Stimulated activated CD8-positive, alpha-beta memory T cell treated with anti-CD3 and anti-CD28 coated beads, Interleukin-4, amount 100 ng/mL, for 24 hours (primary cell): ENCODE measurements at places on chromosomes 1 and 21.
A peak's percentile ranks its signal among the peaks of the same experiment; 100 is the strongest.

- no peak for DNase-seq
Observed at GRCh38 chr1:208541225-208541855, 297.2 kb upstream of the PLXNA2 start.

GRCh38 chr1:117561071-117561470 is 44.8 kb upstream of the TENT5C start:
- DNase-seq = no peak

DNA sequence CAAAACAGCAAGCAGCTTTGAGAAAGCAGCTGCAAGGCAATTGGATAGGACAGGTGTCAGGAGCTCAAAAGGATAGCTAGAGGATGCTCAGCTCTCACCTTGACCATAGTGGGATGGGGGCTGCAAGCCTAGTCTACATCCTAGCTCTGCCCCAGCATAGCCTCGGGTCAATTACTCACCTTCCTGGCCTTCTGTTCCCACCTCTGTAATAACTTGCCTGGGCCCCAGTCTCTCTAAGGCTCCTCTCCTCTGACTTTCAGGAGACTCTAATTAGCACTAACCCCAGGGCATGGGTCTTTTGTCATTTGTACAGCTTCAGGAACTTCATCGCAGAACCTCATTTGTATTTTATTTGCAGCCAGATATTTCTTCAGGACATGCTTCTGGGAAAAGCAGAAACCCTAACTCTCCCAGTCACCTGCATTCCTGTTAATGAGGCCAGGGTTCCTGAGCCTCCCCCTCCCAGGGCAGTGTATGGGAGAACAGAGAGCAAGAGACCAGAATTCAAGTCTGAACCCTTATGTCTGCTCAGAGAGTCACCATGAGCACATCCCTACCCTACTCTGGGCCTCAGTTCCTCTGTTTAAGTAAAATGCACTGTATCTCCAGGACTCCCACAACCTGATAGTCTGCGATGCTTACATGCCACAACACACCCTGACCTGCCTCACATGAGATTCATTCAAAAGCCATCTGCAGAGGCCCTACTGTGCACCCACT is 108.1 kb downstream of the MATN1 start:
- DNase-seq = no peak

GRCh38 chr1:84048820-84049219 is 49.9 kb upstream of the TTLL7 start:
- DNase-seq = no peak

- DNase-seq = no peak
Observed at GRCh38 chr1:40575336-40575735, 43.9 kb downstream of the ZNF684 start.

DNA sequence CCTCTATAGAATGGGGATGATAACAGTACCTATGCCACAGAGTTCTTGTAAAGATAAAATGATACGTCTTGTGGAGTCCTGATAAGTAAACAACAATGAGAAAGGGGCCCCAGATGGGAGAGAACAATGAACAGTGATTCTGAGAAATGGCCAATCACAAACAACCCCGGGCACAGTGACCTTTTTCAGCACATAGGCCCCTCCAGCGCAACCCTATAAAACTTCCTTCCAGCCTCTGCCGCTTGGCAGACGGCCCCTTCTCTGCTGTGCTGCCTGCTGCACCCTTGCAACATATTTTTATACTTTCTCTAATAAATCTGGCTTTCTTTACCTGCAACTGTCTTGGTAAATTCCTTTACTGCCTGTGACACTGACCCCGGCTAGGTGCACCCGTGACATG is 8.9 kb downstream of the RCAN1 start:
- DNase-seq = no peak

- no peak for DNase-seq
Observed at GRCh38 chr1:182415789-182416188, 15.3 kb upstream of the TEDDM1 start.

DNA sequence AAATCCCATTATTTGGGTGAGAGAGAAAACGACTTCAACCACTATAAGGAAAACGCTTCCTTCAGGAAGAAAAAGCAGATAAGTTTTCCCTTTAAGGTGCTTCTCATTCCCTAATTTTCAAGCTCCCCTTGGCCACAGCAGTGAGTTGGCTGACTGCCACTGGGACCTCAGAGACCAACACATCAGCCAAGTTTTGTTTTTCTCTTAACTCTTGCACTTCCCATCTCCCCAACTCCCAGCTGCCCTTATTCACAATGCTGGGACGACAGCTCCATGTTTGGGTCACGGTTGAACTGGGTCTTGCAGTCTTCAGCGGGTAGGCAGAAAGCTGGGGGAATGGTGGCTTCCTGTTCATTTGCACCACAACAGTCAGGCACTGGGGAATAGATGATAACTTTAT is 18.9 kb downstream of the SGIP1 start:
- DNase-seq = no peak

- DNase-seq = no peak
Observed at GRCh38 chr1:184970691-184971161, 3.6 kb downstream of the NIBAN1 start.

DNA sequence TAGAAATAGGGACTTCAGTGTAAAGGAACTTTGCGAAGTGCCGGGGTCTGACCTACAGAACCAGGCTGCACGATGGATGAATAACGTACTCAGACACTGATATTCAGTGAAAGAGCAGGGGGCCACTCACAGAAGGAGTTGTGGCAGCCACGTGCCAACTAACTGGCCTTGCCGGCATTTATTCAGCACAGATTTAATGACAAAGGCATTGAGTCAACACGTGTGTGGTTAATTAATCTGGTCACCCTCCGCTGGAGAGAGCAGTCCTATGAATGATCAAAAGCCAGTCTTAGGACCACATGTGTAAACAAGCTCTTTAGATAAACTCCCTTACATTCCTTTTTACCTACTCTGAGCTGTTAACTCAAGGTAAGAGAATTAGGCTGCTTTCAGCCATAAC is 6.2 kb upstream of the B3GALT2 start:
- no peak for DNase-seq

DNA sequence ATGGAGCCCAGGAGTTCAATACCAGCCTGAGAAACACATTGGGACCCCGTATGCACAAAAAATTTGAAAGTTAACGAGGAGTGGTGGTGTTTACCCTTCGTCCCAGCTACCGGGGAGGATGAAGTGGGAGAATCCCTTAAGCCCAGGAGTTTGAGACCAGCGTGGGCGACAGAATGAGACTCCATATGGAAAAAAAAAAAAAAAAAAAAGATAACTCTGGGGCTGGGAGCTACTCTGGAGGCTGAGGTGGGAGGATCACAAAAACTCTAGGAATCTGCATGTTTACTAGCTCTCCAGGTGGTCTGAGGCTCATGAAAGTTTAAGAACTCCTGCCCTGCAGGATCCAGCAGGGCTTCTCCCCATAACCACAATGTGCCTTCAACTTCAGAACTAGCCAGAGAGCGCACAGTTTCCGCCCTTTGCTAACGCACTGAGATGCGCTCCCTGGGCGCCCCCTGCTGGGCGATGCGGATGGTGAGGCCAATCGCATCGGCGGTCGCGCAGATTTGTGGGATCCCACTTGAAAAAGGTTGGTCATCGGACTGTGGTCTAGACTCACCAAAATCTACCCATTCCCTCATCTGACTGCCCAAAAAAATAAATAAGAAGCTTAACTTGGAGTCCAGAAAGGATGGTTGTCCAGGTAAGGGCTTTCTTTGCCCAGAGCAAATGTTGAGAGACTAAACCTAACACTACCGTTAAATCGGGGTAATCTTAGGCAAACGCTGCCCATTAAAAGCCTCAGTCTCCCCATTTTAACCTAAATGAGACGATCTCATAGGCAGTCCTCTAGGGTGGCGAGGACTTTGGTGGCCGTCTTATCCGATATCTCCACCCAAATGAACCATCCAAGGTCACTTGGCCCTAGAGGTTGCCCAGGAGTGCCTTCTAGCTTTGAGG is 8.8 kb downstream of the ZNF683 start:
- peak; percentile 81 for DNase-seq

- no peak for DNase-seq
Observed at GRCh38 chr1:201128962-201129361, 2.0 kb upstream of the ASCL5 start.

DNA sequence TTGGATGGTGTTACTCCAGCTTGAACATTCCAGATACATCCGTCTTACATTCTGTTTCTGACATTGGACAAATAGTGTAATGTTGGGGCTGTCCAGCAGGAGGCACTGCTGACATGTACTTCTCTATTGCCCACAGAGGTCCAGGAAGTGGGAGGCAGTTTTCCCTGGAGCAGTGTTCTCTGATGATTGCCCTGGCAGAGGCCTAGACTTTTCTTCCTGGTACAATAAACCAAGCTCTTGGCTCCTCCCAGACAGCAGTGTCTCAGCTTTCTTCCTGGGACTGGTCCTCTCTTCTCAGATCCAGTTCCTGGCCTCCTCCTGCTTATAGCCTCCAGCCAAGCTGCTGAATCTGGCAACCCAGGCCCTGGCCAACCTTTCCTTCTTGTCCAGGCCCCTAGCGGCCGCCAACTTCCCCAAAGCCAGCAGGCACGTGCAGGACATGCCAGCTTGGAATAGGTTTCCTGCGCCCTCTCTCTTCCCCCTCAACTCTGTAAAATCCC is 14.9 kb upstream of the IFNLR1 start:
- peak; percentile 28 for DNase-seq

GRCh38 chr1:246445503-246445902 is 61.6 kb downstream of the SMYD3 start:
- DNase-seq = no peak

- DNase-seq = no peak
Observed at GRCh38 chr21:37338671-37339551, 27.7 kb upstream of the DYRK1A start.

DNA sequence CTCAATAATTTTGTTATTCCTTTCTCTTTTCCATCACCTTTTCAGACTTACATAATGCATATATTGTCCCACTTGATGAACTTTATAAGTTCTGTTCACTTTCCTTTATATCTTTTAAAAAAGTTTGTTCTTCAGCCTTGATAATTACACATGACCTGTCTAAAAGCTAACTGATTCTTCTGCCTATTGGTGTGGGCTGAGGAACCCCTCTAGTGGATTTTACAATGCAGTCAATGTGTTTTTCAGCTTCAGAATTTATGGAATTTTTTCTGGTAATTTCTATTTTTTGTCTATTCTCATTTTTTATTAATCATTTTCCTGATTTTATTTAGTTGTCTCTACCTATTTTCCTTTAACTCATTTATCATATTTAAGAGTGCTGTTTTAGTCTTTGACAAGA is 7.5 kb downstream of the MNDA start:
- no peak for DNase-seq

DNA sequence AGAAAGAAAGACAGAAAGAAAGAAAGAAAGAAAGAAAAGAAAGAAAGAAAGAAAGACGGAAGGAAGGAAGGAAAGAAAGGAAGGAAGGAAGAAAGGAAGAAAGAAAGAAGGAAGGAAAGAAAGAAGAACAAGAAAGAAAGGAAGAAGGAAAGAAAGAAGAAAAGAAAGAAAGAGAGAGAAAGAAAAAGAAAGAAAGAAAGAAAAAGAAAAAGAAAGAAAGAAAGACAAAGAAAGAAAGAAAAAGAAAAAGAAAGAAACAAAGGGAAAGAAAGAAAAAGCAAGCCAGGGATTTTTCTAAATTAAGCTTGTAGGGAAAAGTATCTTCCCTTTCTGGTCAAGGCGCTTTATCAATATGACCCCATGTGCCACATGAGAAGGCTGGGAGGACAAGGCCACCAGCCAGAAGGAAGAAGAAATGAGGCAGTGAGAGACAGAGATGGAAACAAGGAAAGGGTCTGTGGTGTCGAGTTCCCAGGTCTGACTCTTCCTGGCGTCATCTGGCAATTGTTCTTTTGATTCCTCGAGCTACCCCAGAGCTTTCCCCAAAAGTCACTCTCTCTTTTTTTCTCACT is 88.4 kb upstream of the LPGAT1 start:
- no peak for DNase-seq

GRCh38 chr1:168700575-168701268 is 28.3 kb downstream of the DPT start:
- DNase-seq = no peak

DNA sequence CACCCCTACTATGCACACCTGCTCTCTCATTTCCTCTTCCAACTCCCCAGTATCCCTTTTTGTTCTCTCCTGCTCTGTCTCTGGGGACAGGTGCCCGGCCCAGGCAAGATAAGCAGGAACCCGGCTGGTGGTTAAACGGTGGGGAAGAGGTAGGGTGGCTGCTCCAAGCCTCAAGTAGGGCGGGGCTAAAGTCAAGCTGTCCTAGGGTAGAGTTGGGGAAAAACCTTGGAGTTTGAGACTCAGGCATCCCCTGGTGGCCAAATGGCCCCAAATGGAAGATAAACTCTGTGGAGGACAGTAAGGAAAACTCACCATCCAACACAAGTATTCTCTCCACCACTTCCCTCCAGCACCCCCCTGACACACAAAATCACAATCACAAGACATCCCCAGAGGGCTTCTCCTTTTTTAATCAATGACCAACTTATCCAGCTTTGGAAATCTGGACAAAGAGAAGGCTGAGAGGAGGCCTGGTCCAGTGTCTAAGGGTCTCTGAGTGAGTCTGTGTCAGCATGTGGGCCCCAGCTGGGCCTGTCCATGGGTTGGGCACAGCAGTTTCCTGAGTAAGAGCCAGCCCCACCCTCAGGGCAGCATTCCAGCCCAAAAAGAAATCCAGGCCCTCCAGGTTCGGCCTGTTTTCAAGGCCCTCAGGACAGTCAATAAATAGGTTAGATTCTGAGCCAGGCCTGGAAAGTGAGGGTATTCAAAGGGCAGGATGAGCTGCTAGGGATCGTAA is 9.8 kb downstream of the POMGNT1 start:
- no peak for DNase-seq

DNA sequence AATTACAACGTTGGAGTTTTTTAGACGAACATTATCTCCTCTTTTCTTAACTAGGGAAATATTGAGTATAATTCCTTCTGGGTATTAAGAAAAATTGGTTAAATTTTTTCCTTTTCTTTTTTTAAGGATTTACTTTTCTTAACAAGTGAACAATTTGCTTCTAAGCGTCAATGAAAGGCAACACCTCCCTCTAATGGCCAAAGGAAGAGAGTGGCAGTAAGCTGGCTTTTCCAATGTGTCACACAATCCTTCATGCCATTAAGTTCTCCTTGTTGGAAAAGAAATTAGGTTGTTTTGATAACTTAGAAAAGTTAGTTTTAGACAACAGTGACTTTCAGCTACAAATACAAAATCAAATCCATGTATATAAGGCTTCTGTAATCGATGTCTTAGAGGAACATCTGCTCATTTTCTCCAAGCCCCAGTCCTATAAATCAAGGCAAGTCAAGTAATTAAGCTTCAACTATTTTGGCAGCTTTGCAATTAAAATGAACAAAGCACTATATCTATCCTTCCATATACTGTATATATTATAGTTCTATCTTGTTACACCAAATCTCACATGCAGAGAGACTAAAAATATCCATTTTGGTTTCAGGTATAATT is 62.8 kb downstream of the EDEM3 start:
- DNase-seq = no peak
